Urinary bladder (tissue), 4 donors: ENCODE measurements at places on chromosomes 1 and 21. TPM values are rescaled to one million over a fixed set of nuclear protein-coding genes. Genes with fewer than 3 reads are reported as not detected.

DNA sequence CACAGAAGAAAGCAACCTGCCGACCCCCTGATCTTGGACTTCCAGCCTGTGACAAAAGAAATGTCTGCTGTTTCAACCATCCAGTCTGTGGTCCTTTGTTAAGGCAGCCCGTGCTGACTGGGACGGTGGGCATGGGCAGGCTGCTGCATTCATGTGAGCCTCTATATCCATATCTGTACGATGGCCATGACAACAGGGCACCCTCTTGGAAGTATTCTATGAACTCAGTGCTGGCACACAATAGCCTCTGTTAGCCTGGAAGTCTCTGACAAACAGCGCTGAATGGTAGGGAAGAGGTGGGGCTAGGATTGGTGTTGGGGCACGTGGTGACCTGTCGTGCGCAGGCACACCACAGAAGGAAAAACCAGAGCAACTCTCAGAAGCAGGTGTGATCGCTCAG is 30.4 kb downstream of the SPATA21 start:
- no peak for DNase-seq

GRCh38 chr1:67880056-67880601 is 46.9 kb upstream of the GNG12 start:
- DNase-seq: no peak

- no peak for DNase-seq
These were observed 23.7 kb downstream of the NMNAT2 start for GRCh38 chr1:183394435-183394834.

The TEX50 gene
- total RNA-seq: not detected

The WNT2B gene
- 55.2 TPM for total RNA-seq
